Activated T-cell treated with anti-CD3 and anti-CD28 coated beads, Interleukin-2, amount 50 U/mL, for 4 hours (primary cell): ENCODE measurements at places on chromosomes 7 and 10. TPM values are rescaled to one million over a fixed set of nuclear protein-coding genes. Genes with fewer than 3 reads are reported as not detected.

Gene MCM10
- 39.3 TPM for total RNA-seq

Gene GFRA1
- 0.03 TPM for total RNA-seq

Gene TMEM196
- not detected for total RNA-seq

Gene YAE1
- 9.2 TPM for total RNA-seq

Gene SORCS1
- total RNA-seq, result not detected

Gene FZD1
- total RNA-seq, result 0.56 TPM

Gene SLC13A4
- total RNA-seq, result not detected

Gene SCART1
- total RNA-seq, result 1.8 TPM

Gene IGFBP1
- total RNA-seq, result 0.28 TPM

Gene RASSF4
- total RNA-seq, result 0.33 TPM

Gene SPDYE6
- total RNA-seq, result not detected

Gene ZNF736
- total RNA-seq, result 14.6 TPM

Gene TMEM139
- not detected for total RNA-seq

Gene SMKR1
- 5.1 TPM for total RNA-seq

Gene FANK1
- total RNA-seq, result 0.66 TPM

Gene NRG3
- not detected for total RNA-seq

Gene KLF14
- not detected for total RNA-seq

Gene AS3MT
- 0.18 TPM for total RNA-seq

Gene SPDYE1
- total RNA-seq, result not detected

Gene CFAP46
- 0.22 TPM for total RNA-seq

Gene ZNF365
- 1.7 TPM for total RNA-seq

Gene SKIDA1
- total RNA-seq, result not detected

Gene FBXW4
- total RNA-seq, result 25.2 TPM

Gene VENTX
- not detected for total RNA-seq

Gene GPR22
- total RNA-seq, result not detected

Gene CYP17A1
- total RNA-seq, result 1.9 TPM

Gene VAX1
- total RNA-seq, result not detected

Gene PARP12
- 14.5 TPM for total RNA-seq

Gene IFIT2
- total RNA-seq, result 1.7 TPM

Gene FAM241B
- 13.9 TPM for total RNA-seq

Gene OR2A5
- not detected for total RNA-seq

Gene TCF7L2
- 0.76 TPM for total RNA-seq

Gene NODAL
- total RNA-seq, result not detected

Gene LBX1
- total RNA-seq, result not detected

Gene HK1
- total RNA-seq, result 147 TPM

Gene SERPINE1
- total RNA-seq, result 0.33 TPM

Gene TEX36
- not detected for total RNA-seq

Gene FXYD4
- not detected for total RNA-seq

Gene PON3
- not detected for total RNA-seq

Gene GRID2IP
- not detected for total RNA-seq

Gene LLCFC1
- total RNA-seq, result not detected

Gene C10orf105
- total RNA-seq, result 0.28 TPM
